Vagina (tissue), 2 donors: ENCODE measurements at places on chromosomes 13 and 19. TPM values are rescaled to one million over a fixed set of nuclear protein-coding genes. Genes with fewer than 3 reads are reported as not detected.

The ICAM1 gene
- 22.3 TPM for total RNA-seq

The EDNRB gene
- 46.2 TPM for total RNA-seq

The FCAR gene
- 2.2 TPM for total RNA-seq

The NDUFA7 gene
- total RNA-seq: 24.6 TPM

The ZNF560 gene
- 0.49 TPM for total RNA-seq

The USHBP1 gene
- 20.4 TPM for total RNA-seq

The TUBB4A gene
- 5.6 TPM for total RNA-seq

The FREM2 gene
- 0.98 TPM for total RNA-seq

The KISS1R gene
- total RNA-seq: not detected

The SH2D3A gene
- total RNA-seq: 21.9 TPM

The ATF5 gene
- total RNA-seq: 5.6 TPM

The CGB2 gene
- not detected for total RNA-seq

The CACNG7 gene
- not detected for total RNA-seq

The IL17D gene
- 3.7 TPM for total RNA-seq

The ACER1 gene
- total RNA-seq: not detected
